ENCODE measurements at places on chromosomes 5 and 9.

DNA sequence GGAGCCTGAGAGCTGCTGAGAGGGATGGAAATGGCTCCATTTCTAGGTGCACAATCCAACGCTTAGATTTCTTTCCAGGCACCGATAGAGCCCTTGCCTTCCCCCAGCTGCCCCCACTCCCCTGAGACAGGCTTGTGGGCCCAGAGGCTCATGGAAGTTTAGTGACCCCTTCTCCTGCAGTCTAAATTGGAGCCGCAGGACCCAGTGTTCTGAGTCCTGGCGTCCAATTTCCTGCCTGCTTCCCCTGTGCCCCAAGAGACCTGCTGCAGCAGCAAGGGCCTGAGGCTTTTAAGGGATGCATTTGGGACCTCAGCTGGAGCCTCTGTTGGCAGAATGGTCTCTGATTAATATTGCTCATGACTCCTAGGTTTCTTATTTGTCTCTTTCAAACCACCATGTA, 61.7 kb downstream of the RGS3 start:
- DNase-seq, result no peak

DNA sequence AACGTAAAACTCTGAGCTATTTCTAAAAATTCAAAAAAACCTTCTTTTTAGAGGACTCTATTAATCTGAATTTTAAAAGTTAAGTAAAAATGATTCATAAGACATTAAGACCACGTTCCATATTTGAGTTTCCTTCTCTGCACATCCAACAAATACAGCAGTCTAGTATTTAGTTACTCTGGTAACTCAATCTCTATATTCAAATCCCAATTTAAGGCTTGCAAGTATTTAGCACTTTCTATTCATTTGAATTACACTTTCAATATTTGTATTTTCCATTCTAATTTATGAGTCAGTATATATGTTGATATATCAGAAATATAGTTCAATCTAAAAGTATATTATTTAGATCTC, 17.7 kb downstream of the RFX3 start:
- no peak for DNase-seq

DNA sequence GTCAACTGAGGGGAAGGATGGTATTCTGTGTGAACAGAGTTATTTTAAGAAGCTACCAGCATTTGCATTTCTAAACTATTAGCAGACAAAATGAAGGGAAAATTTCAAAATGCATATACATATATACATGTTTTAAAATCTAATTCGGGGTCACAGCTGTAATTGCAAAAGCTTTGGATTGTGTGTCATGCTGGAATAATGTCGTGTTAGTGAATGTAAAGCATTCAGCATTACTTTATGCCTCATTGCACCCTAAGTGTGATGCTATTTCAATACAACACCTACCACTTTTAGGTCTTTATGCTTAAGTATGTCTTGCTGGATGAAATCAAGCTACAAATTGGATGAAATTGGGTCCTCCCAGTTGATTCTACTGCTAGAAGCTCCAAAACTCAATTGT, 687.6 kb upstream of the MEF2C start:
- DNase-seq, result no peak

DNA sequence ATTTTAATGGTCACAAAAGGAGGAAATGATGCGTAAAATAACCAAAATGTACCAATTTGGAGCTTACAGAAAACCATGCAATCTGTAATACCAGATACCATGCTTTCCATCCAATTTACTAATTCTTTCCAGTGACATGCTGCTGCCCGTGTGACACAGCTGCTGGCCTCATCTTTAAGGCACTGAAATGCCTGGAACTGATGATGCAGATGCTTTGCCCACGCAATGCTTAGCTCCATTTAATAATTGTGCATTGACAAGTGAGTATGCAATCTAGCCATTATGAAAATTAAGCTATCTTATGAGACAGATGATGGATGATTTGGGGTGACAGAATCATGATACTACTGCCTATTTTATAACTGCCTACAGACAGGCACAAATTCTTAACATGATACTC, 169.2 kb upstream of the CTNND2 start:
- DNase-seq, result no peak

GRCh38 chr9:134100040-134100439, 32.2 kb upstream of the BRD3 start:
- no peak for DNase-seq

DNA sequence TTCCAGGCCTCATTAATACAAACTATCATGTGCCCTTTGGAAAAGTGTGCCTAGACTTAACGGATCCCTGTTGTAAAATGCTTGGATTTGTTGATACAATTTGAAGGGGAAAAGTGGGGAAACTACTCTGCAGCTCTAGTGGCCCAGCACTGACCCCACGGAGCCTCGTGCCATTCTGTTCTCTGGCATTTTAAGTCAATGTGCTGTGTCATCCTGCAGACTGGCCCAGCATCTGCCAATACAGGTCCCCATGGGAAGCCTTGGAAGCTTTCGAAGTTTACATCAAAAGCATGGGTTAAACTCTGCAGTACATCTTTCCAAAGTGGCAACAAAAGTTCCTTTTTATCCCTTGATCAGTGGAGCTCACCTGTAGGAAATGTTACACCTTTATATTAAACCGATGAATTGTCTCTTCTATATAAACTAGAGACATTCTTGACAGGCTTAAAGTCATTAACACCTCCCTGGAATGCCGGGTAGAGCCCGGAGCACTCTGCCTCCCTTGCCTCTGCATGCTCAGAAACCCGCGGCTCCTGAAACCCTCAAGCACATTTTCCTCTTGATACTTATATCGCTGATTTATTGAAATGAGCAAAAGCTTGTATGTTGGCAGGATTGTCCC, 596.0 kb upstream of the ADAMTS16 start:
- DNase-seq, result no peak

DNA sequence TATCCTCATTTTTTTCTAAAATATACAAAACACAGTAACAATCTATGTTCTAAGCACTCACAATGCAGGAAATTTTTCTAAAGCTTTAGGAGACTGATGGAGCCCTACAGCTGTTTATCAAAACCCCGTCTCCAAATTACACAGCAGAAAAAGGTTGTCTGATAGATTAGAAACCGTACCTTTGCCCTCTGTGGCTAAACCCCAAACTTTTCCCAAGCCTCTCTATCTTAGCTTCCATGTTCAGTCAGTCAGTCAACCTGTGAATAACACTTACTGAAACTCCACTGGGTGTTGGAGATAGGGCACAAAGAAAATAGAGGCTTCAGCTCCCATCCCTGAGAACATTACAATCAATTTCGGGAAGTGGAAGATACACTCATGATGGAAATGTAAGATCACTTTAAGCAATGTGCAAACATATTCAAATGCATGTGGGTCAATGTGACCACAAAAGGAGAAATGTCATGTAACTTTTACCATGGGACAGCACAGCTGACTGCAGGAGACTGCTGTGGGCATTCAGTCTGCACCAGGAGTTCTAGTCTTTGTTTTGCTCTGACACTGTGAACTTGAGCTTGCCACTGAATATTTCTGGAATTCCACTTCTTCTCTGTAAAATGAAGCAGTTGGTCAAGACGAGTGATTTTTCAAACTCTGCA, 279.5 kb upstream of the PIK3R1 start:
- no peak for DNase-seq

DNA sequence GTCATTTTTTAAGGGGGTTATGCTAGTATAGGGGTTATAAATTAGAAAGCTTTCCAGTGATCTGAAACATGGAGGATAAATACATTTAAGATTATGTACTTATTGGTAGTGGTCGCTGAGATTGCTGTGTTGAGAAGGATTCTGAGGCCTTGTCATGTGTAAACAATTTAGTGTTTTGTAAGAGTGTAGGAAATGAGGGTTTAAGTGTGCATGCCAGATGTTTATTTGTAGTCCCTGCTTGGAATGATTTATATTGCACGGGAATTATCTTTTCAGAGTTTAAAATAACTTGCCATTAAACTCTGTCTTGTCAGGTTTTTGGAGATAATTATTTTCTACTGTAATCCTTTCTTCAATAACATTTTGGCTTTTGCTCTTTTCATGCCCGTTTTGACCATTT, 19.4 kb downstream of the ZNF618 start:
- no peak for DNase-seq

GRCh38 chr5:170633235-170634081, 129.6 kb downstream of the KCNIP1 start:
- no peak for DNase-seq

DNA sequence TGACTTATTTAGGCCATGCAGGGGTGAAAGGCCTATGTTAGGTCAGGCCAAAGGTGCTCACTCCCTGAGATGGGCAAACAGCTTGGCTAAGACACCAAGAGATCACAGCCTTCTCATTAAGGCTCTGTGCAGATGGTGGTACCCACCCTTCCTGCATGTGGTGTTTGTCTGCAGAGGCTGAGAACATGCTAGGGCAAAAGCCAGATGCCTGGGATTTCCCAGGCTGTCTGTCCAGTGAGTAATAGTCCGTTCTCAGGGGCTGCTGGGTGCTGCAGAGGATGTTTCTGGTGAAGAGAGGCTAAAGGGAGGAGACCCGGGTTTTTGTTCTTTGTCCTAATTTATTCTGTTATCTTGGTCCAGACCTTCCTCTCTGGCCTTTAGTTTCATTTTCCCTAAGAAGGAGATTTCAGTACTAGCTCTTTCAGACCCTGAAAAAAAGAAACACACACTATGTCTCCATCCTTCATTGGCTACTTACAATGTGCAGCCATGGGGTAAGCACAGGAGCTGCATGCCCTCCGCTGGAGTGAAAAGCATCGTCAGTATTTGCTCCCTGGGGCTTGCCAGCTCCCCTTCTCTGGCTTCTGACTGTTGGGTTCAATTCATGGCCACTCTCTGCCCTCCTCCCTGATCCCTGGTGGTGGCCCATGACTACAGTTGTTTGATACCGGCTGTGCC, 23.4 kb upstream of the GLRA1 start:
- DNase-seq, result no peak

DNA sequence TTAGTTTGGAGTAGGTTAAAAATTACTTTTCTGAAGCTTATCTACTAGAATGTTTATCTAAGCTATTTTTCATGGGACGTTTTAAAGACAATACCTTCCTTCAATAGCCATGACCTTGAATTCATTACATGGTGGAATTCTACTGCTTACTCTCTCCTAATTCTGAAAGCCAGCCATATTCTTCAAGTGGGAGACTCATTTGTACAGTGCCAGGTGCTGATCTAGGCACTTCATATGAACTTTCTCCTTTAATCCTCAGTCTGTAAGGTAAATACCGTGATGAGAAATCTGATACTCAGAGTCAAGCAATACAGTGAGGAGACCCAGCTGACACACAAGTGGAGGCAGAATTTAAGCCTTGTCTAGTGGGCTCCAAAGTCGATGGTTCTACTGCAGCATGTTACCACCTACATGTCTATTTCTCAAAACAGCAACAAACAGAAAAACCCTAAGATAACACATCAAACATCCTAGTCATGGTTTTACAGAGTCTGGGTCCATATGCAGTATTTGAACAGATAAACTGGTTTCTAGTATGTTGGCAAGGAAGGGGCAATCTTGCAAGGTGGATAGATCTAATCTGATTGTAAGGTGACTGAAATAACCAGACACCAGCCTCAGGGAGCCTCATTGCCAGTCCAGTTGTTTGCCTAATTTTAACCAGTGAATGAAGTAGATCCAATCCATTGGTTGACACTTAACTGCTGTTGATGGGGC, 243.7 kb downstream of the PIK3R1 start:
- DNase-seq, result no peak

DNA sequence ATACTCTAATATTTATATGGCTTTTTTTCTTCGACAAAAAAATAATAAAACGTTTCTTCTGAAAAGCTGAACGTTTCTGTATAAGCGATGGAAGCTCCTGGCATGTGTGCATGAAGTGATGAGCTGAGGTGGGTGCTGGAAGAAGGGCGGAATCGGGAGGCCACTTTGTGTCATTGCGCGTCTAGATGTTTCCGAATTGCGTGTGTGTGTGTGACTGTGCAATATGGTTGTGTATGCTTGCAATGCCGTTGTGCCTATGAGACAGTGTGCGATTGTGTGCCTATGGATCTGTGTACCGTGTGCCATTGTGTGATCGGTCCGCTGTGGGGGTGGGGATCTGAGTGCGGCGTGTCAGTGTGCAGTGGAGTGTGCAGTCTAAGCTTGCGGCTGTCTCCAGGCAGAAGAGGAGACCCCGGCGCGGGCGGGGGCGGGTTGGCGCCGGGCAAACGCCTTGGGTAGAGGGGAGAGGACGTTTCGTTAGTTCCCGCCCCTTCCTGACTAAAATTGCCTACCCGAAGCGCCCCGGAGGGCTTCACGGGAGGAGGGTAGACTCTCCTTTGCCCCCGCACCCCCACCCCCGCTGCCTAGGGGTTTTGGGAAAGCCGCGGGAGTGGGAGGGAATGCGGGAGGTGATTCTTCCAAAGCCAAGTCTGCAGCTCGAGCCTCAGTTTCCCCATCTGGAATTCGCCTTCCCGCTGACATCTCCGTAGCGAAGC, 24.2 kb downstream of the PCDHGC5 start:
- no peak for DNase-seq

GRCh38 chr9:114060711-114061110, 17.4 kb downstream of the AMBP start:
- DNase-seq, result no peak

DNA sequence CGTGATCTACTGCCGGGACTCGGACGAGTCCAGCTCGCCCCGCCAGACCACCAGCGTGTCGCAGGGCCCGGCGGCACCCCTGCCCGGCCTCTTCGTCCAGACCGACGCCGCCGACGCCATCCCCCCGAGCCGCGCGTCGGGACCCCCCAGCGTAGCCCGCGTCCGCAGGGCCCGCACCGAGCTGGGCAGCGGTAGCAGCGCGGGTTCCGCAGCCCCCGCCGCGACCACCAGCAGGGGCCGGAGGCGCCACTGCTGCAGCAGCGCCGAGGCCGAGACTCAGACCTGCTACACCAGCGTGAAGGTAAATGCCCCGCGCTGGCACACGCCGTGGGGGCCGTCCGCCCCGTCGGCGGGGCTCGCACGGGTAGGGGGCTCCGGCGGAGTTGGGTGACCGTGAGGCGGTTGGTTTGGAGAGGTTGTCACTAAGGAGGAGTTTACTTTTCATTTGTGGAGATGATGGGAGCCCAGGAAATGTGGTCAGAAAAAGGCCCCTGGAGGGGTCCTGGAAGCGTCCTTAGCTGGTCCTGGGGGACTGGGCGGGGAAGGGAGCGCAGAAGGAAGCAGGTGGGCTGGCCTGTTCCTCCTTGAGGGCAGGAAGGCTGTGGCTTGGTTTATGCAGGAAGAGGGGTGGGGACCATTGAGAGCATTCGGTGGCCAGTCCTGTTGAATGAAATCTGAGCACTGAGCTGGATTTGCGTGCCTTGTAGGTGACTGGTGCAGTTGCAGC, 647 bp downstream of the PDE8B start:
- peak; percentile 18 for DNase-seq

GRCh38 chr5:173819521-173819920, 68.6 kb upstream of the CPEB4 start:
- no peak for DNase-seq

DNA sequence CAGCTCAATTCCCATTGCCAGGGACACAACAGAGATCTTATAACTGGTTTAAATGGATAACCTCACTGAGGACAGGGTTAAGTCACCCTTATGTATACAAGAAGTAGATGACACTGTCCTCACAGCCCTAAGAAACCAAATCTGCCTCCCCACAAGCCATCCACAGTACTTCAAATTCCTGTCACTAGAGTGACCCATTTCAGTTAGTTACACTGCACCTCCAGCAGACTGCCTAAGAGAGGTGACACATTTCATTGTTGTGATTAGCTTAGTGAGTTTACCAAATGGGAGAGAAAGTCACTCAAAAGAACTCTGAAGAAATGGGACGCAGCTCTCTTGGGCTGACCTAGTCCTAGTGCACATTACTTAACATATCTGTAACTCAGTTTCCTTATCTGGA, 53.6 kb upstream of the HTR1A start:
- no peak for DNase-seq

GRCh38 chr5:94575196-94575595, 43.2 kb downstream of the KIAA0825 start:
- DNase-seq, result peak; percentile 43

All from natural killer cell (primary cell).